ENCODE measurements at places on chromosomes 12 and 14.

- DNase-seq = no peak
Measured at GRCh38 chr14:104388541-104389325, 190.8 kb upstream of the C14orf180 start.

GRCh38 chr12:98727196-98727595, 82.1 kb downstream of the APAF1 start:
- no peak for DNase-seq

- no peak for DNase-seq
Measured at GRCh38 chr14:28494196-28494595, 272.4 kb upstream of the FOXG1 start.

DNA sequence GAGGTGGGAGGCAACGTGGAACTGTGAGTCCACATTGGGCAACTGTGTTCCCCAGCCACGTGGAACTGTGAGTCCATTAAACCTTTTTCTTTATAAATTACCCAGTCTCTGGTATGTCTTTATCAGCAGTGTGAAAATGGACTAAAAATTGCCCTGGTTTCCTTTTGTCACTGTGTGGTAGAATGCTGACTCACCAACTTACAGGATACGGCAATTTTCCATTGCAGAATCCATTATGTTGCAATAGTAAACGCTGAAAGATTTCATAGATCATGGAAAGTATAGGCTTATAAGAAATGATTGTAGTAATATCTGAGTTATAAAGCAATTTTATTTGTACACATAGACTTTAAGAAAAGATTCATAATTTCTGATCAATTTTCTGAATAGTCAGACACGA, 93.0 kb downstream of the GTF2A1 start:
- no peak for DNase-seq

GRCh38 chr12:15726878-15727150, 62.4 kb downstream of the EPS8 start:
- DNase-seq = no peak

- DNase-seq = no peak
Measured at GRCh38 chr12:106680280-106680679, 94.2 kb upstream of the RIC8B start.

DNA sequence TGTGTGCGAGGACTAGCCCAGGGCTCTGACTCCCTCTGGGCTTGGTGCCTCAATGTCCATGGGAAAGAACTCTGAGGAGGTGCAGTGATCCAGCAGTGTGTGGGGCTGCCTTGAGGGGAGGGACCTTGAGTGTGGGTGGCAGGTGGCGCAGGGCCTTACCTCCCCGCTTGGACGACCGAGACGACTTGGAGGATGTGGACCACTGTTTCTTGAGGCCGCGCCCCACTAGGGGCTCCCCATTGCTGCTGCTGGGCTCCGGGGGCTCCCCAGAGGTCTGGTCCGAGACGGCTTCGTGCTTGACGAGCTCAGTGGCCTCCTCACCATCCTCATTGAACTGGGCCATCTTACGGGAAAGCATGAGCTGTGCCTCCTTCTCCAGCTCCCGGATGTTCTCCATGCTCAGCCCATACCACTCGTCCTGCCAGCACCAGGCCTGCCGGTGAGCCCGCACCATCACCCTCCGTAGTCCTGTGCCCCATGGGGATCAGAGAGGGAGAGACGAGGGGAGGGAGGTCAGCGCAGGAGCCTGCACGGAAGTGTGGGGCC, 24.7 kb downstream of the ARL6IP4 start:
- no peak for DNase-seq

GRCh38 chr14:104011824-104012517, 69.6 kb upstream of the RD3L start:
- DNase-seq = no peak

- DNase-seq = no peak
Measured at GRCh38 chr14:34867199-34867598, 8.0 kb downstream of the BAZ1A start.

DNA sequence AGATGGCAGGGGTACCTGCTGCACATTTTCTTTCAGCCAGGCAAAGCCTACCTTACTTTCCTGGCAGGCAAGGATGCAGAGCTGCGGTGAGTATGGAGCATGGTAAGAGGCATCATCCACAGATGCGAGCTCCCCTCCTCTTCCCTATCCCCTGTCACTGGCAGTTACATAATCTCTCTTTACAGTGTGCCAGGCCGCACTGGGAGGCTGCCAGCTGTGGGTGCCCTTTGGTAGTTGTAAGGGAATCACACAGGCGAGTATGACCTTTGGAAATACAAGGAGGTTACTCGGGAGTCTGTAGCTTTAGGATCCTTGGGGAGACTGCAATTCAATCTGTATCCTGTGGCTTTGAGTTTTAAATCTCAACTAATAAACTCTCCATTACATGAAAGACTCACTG, 132.5 kb downstream of the KTN1 start:
- DNase-seq = no peak

- DNase-seq = no peak
Measured at GRCh38 chr12:13362260-13362841, 165.8 kb downstream of the EMP1 start.

DNA sequence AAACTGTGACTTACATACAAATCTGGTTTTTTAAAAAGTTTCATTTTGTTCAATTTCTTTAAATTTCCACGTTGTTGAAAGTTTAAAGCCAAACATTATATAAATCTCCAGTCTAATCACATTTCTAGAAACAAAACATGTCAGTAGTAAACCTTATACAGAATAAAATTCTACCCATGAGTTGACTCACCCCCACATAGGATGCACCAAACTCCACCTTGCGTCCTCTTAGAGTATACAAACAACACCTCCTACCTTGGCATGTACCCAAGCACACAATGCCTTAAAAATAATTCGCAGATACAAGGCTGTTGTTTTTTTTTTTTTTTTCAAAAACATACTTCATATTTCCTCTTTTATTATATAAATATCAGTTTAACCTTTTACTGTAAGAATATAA, 3.3 kb downstream of the FBXL14 start:
- no peak for DNase-seq

- DNase-seq = no peak
Measured at GRCh38 chr12:23631786-23632377, 317.6 kb downstream of the SOX5 start.

- peak; percentile 43 for DNase-seq
Measured at GRCh38 chr14:105045710-105046326, 19.4 kb downstream of the GPR132 start.

DNA sequence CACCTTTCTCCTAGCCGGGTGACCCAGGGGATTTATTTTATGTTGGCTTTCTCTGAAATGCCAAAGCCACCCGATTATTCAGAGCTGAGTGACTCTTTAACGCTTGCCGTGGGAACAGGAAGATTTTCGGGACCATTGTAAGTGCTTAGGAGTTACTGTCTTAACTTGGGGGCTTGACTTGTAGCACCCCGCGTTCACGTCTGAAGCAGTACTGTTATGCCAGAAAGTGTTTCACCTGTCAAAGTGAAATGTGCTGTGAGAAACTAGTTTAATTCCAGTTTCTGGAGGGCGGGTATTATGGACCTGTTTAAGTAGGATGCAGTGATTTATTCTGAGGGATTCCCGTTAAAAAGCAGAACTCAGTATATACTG, 218 bp downstream of the LYSET start:
- DNase-seq = no peak

DNA sequence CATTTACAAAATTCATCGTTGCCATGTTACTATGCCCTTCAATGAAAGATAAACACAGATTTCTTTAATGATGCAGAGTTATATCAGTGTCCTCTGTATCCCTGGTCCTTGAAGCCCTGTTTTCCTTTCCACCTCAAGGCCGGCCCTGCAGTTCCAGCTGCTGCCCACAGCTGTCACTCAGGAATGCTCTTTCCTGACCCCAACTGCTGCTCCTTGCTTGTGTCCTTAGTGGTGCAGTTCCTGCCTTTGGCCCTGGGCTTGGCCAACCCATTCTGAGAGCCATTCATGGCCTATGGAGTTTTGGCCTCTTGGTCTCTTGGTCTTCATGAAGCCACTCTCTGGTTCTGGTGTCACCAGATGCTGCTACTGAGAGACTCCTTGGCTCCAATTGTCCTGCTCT, 93.1 kb downstream of the GAS2L3 start:
- DNase-seq = no peak

- no peak for DNase-seq
Measured at GRCh38 chr14:100532906-100533655, 54.1 kb downstream of the BEGAIN start.

GRCh38 chr14:77275601-77276017, 4.6 kb upstream of the NGB start:
- no peak for DNase-seq

GRCh38 chr14:54807428-54807827, 95.2 kb downstream of the GCH1 start:
- DNase-seq = no peak

GRCh38 chr12:98470469-98471082, 44.8 kb upstream of the TMPO start:
- DNase-seq = no peak

- DNase-seq = no peak
Measured at GRCh38 chr12:123139926-123140675, 10.8 kb downstream of the PITPNM2 start.

GRCh38 chr12:44500423-44500822, 375.7 kb downstream of the NELL2 start:
- no peak for DNase-seq

DNA sequence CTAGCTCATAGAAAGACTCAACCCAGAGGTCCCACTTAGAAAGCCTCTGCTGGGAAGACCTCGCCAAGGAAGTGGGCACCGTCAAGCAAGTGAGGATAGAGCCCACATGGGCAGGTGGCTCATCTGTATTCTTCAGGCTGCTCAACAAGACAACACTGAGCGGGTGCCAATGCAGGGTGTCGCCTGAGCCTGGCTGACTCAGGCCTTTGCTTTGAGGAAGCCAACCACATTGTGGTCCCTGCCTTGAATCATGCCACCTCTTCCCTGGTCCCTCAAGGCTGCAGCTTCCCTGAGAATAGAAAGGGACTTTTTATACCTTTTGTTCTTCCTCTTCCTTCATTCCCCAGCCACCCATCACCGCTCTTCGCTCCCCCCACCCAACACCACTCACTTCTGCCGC, 2.1 kb upstream of the RNASE13 start:
- no peak for DNase-seq

- no peak for DNase-seq
Measured at GRCh38 chr14:59208224-59208814, 19.9 kb downstream of the DAAM1 start.

- no peak for DNase-seq
Measured at GRCh38 chr14:90379106-90379505, 17.7 kb upstream of the CALM1 start.

- DNase-seq = no peak
Measured at GRCh38 chr12:115245020-115245419, 561.0 kb upstream of the TBX3 start.

GRCh38 chr12:48903982-48904411, 21.3 kb downstream of the FKBP11 start:
- peak; percentile 35 for DNase-seq

GRCh38 chr12:43882578-43883178, 46.8 kb downstream of the TMEM117 start:
- peak; percentile 34 for DNase-seq

DNA sequence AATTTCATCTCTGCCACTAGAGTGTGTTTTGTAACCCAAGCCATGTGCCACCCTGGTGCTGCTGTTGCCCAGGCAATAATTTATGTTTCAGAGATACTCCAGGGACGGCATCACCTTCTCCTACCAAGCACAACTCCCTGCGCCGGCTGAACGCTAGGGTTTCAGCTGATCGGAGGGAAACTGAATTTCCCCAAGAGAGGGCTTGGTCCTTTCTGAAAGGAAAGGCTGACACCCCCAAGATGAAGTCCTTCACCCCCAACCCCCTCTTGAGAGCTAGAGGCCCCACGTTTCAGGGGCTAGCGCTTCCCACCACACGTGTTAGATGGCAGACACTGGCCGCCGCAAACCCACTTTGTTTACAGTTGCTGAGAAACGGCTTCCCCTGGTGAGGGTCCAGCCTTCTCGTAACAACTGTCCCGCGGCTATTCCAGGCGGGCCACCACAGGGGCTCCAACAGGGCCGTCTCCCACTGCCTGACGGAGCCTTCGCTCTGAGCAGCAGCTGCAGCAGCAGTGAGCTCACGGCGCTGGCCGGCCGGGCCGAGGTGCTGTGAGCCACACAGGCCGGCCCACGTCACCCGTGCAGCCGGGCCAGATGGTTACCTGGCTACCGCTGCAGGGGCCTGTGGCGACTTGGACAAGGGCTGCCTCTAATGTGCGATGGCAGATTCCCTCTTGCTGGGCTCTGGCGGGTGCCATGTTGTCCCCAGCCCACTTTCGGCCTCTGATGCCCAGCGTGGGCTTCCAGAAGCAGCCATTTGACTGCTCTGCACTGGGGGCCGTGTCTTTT, 66.4 kb downstream of the TESC start:
- no peak for DNase-seq

DNA sequence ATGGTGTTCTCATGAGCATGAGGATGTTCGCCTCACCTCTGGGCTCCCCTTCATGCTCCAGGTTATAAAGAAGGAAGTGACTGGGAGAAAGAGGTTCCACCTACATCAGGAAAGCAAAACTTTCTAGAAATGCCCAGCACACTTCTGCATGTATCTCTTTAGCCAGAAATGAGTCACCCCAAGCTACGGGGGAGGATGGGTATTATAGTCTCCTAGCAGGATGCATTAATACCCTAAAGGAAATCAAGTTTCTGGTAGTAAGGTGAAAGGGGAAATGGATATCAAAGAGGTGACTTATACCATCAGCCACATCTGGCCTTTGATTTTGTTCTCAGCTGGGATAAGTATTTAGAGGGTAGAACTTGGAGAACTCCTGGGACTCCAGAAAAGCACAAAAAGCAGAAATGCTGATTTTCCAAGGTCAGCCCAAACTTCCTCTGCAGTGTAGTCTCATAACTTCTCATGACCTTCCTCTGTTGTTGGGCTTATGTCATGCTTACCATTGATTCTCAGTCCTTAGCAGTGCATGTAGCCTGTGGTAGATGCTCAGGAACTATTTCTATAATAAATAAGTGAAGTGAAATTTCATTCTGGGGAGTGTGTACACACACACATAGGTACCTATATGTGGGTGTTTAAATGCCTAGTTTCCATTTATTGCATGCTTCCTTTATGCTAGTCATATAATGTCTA, 209.4 kb upstream of the CRY1 start:
- no peak for DNase-seq

- DNase-seq = no peak
Measured at GRCh38 chr12:105358789-105359188, 28.3 kb downstream of the C12orf75 start.

DNA sequence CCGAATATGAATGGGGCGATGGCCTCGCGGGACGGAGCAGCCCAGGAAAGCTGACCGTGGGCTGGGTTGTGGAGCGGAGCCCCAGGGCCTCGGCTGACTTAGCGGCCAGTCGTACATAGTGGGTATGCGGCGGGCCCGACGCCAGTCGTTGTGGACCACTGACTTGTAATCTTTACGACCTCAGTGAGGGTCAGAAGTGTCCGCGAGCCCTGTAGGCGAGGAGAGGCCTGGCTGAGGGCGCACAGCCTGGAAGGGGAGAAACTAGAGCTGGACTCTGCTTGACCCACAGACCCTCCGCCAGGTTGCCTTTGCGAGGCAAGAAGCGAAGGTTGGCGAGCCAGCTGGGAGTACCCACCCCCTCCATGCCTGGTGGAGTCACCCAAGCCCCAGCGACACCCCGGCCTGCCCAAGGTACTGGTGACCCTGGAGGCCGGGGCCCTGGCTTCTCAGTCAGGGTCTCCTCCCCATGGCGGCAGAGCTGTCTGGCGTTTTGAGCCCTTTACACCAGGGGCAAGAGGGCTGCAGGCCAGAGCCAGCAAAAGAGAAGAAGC, 15.6 kb upstream of the DYNC1H1 start:
- DNase-seq = no peak

- no peak for DNase-seq
Measured at GRCh38 chr14:24612196-24612595, 2.7 kb upstream of the GZMH start.

- DNase-seq = peak; percentile 75
Measured at GRCh38 chr12:62724947-62725451, 210.0 kb downstream of the PPM1H start.

GRCh38 chr12:44127966-44128710, 292.3 kb downstream of the TMEM117 start:
- no peak for DNase-seq
